ENCODE measurements at places on chromosomes 4 and X. TPM values are rescaled to one million over a fixed set of nuclear protein-coding genes. Genes with fewer than 3 reads are reported as not detected.
A peak's percentile ranks its signal among the peaks of the same experiment; 100 is the strongest.

Gene AWAT2
- not detected for total RNA-seq

- no peak for ATAC-seq
Measured at GRCh38 chr4:122453384-122453995, 3.0 kb downstream of the IL2 start.

GRCh38 chr4:4384837-4385236 lies 2.1 kb upstream of the NSG1 start:
- peak; percentile 26 for ATAC-seq

Gene MAGEA9B
- total RNA-seq: not detected

DNA sequence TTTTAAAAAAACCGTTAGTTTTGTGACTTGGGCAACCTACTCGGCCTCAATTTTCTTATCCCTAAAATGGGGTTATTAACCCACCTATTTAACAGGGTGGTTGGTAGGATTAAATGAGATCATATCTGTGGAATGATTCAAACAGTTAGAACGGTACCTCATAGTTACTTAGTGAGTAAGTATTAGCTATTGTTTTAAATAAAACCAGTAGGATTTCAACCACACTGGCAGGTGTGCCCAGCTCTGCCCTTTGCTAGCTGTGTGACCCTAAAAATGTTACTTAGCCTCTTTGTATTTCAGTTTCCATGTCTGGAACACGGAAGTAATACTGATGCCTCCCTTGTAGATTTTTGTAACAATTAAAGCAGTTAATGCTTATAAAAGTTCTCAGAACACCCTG lies 225.8 kb upstream of the SPRY1 start:
- no peak for ATAC-seq

Gene PCDH19
- total RNA-seq: 0.64 TPM

DNA sequence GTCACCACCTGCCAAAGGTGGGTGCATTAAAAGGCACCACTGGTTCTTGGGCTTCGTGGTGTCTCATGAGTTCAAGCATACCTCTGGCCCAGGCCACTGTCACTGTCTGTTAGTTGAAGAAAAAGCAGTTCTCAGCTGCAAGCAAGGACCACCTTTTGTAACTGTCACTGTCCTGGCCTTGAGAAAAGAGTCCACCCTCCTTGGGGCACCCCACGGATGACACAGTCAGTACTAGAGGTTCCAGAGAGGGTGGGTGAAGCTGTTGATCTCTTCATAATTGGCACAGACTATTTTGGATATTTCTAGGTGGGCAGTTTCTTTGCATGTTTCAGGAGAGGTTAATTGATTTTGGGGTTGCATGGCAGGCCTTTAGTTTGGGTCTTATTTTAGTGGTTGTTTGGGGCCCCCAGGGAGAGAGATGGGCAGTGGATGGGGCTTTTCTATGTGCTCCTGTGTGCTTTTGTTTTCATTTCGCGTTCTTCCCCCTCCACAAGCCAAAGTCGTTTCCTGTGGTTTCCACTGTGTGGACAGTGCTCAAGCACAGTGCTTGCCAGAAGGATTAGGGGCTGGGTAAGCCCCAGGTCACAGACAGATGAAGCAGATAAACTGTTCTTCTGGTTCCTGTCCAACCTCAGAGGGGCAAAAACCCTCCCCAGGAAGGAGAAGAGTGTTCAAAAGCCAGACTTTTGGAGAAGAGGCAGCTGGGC lies 156.2 kb upstream of the PPP1R2C start:
- ATAC-seq: no peak

DNA sequence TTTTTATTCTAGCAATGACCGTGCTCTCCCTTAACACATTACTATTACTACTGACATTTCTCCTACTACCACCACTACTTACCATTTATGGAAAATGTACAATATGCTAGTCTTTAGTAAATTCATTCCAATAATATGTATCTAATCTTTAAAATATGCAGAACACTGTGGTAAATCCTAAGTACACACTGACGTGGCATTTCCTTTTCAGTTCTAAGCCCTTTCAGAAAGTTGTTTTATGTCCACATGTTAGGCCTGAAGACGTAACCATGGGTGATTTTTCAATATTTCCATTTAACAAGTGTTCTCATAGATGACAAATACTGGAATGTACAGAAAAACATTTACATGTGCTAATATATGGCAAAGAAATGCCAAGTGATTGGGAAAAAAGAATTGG lies 268.6 kb upstream of the SLIT2 start:
- peak; percentile 31 for ATAC-seq

Gene RNF212
- total RNA-seq: 1.4 TPM

- ATAC-seq: no peak
Measured at GRCh38 chr4:16977081-16977480, 78.6 kb upstream of the LDB2 start.

All from esophagus mucosa (tissue), 1 donor.